Ascending aorta (tissue), 2 donors: ENCODE measurements at places on chromosomes 1 and 21.

GRCh38 chr1:247747616-247748015 is 325 bp downstream of the OR14A2 start:
- no peak for DNase-seq

- no peak for DNase-seq
Observed at GRCh38 chr21:35232545-35233176, 183.6 kb upstream of the RUNX1 start.

- DNase-seq = peak; percentile 84
Observed at GRCh38 chr1:95041491-95042165, 31.1 kb downstream of the ALG14 start.

DNA sequence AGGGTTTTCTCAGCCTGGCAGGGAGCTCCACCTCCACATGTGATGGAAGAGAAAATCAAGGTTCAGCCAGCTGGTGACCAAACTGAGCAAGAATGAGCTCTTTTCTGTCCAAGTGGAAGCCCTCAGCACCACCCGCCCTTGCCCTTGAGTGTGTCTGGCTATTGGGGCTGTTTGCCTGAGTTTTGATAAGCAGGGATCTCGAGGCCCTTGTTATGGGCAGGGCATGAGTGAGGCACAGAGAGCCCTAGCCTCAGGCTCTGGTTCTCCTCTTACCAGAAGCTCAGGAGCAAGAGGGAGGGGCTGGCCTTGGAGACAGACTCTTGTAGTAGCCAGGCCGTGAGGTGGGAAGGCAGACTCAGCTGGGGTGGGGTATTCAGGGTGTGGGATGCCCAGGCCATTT is 37.5 kb upstream of the ARF1 start:
- DNase-seq = no peak

DNA sequence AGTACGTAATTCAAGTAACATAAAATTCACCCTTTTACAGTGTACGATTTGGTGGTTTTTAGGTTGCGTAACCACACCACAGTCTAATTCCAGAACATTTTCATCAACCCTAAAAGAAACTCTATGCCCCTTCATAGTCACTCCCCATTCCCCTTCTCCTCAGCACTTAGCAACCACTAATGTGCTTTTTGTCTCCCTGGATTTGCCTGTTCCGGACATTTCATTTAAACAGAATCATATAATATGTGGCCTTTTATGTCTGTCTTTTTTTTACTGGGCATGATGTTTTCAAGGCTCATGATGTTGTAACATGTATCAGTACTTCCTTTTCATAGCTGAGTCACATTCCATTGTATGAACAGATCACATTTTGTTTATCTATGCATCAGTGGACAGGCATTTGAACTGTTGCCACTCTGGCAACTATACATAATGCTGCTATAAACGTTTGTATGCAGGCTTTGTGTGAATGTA is 20.8 kb downstream of the OBSCN start:
- no peak for DNase-seq

DNA sequence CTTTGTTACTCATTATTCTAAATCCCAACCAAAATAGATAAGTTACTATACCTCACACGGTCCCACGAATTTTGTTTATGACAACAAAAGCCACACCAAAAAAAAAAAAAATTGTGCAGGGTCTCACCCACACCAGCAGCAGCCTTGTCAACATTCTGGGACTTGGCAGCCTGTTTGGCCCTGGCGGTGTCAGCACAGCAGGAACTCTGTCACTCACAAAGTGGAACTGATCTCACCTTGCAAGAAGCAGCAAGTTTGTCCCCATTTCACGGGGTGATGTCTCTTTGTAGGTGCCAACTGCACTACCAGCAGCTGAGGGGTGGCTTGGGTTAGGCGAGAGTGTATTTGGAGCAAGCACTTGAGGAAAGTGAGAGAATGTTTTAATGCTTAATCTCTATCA is 75.0 kb upstream of the CHRM3 start:
- no peak for DNase-seq

- no peak for DNase-seq
Observed at GRCh38 chr1:174928541-174928940, 71.2 kb upstream of the CACYBP start.

GRCh38 chr1:174976436-174977108 is 23.2 kb upstream of the CACYBP start:
- DNase-seq = no peak
